ENCODE measurements at places on chromosomes 7 and 10. TPM values are rescaled to one million over a fixed set of nuclear protein-coding genes. Genes with fewer than 3 reads are reported as not detected.

The ENTPD1 gene
- 2.1 TPM for total RNA-seq

- peak; percentile 40 for ATAC-seq
Observed at GRCh38 chr10:3830946-3831345, 45.9 kb upstream of the KLF6 start.

- no peak for ATAC-seq
Observed at GRCh38 chr10:126201603-126202002, 186.7 kb downstream of the ADAM12 start.

DNA sequence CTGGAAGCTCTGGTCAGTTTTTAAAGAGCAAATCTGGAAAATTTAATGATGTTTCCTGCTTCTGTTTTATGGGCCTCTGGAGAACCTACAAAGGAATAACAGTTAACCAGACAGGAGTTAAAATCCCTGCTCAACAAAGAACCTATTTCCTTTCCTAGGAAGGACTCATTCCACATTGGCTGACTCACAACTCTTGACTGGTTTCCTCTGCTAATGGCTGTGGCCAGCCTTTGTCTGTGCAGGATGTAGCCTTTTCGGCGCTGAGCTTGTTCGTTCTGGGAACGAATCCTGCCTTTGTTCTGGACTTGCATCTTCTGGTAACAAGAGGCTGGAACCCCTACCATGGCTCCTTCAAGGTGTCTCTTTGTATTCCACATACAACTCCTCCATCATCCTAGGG is 112.8 kb upstream of the PDCD4 start:
- ATAC-seq = no peak

DNA sequence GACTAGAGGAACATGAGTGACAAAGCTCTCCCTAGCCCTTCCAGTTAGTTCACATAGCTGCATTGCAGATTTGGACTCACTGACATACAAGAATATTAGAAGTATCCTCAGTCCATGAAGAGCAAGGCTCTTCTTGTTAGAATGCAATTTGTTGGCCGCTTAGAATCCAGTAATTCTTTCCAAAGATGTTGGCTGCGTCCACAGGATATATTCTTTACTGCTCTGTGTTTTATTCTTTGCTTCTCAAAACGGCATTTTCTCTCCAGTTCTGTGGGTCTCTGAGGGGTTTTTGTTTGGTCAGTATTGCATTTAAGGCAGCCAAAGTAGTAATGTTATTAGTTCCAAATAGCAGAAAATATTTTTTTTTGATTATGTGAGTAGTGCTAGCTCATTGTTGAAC is 588.6 kb downstream of the DNAJB9 start:
- ATAC-seq = no peak

GRCh38 chr10:103792547-103792946 is 62.8 kb downstream of the SH3PXD2A start:
- no peak for ATAC-seq

DNA sequence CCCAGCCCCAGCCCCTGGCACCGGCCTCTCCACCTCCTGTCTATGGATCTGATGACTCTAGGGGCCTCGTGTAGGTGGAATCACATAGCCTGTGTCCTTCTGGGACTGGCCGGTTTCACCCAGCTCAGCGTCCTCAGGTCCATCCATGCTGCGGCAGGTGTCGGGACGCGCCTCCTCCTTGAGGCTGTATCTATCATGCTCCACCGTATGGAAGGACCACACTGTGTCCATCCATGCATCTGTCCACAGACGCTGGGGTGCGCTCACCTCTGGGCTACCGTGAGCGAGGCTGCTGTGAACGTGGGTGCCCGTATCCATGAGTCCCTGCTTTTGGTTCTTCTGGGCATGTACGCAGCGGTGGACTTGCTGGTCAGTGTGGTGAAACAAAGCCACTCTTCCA is 281.1 kb downstream of the MAD1L1 start:
- ATAC-seq = no peak

DNA sequence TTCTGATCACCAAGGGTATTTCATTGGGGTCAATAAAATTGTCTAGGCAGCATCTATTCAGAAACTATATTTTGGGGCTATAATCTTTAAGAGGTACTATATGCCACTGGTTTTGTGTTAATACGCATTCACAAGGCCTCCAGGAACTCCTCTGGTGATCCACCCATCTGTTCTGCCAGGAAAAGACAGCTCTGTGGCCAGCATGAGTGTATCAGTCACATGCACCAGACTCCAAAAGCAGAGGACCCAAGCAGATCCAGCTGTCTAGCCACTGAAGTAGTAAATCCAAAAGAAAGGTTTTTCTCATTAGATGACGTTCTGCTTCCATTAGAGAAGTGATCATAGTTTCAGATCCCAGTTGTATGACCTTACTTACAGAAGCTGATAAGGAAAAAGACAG is 199.6 kb upstream of the CELF2 start:
- no peak for ATAC-seq

- no peak for ATAC-seq
Observed at GRCh38 chr10:51077074-51077473, 2.8 kb downstream of the PRKG1 start.

Measured in motor neuron (in vitro differentiated cells).